ENCODE measurements at places on chromosomes 16 and 17.

DNA sequence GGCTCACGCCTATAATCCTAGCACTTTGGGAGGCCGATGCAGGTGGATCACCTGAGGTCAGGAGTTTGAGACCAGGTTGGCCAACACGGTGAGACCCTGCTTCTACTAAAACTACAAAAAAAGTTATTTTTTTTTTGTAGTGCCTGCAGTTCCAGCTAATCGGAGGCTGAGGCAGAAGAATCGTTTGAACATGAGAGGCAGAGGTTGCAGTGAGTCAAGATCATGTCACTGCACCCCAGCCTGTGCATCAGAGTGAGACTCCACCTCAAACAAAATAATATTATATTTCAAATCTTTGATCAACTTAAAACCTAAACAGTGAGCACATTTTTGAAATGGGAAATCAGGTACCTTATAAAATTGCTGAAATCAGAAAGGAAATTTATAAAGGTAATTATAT is 36.5 kb downstream of the NCOR1 start:
- H3K4me3 ChIP-seq: no peak overlapping the region
- DNase-seq: no peak
- H3K27me3 ChIP-seq: no peaks in the 10 kb centered on the region
- H3K27ac ChIP-seq: no peak overlapping the region

- peaks cover 36% of the 10 kb centered on the region for H3K4me1 ChIP-seq
- H3K4me3 ChIP-seq: no peak overlapping the region
- peaks cover 7% of the 10 kb centered on the region for H3K36me3 ChIP-seq
- no peak overlapping the region for H3K27ac ChIP-seq
- no peaks in the 10 kb centered on the region for H3K27me3 ChIP-seq
Observed at GRCh38 chr17:44797802-44798201, 32.3 kb downstream of the GJC1 start.

DNA sequence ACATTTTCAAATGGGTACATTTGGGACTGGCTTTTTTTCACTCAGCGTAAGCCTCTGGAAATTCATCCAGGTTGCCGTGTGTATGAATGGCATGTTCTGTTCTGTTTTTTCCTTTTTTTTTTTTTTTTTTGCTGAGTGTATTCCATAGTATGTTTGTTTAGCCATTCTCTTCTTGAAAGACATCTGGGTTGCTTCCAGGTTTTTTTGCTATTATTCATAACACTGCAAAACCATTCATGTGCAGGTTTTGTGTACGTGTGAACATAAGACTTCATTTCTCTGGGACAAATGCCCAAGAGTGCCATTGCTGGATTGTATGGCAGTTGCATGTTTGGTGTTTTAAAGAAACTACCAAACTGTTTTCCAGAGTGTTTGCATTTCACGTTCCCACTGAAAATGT is 335.9 kb upstream of the TNRC6C start:
- H3K27ac ChIP-seq: no peak overlapping the region
- H3K36me3 ChIP-seq: no peaks in the 10 kb centered on the region
- H3K4me3 ChIP-seq: no peak overlapping the region

DNA sequence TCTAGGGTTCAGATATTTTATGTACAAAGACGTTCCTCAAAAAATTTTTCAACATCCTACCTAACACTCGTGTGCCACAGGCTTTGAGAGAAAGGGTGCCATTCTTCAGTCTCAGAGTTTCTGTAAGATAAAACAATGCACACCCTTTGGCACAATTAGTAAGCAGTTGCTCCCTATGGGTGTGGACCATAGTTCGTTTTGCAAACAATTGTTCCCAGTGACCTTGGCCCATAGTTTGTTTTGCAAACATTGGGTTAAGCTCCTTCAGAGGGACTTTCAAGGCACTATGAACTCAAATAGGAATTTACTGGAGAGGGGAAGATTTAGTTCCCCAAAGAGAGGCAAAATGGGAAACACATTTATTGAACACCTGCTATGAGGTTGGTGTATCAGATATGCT is 220.3 kb upstream of the CA10 start:
- H3K36me3 ChIP-seq: no peaks in the 10 kb centered on the region
- no peaks in the 10 kb centered on the region for H3K4me1 ChIP-seq
- H3K27me3 ChIP-seq: no peaks in the 10 kb centered on the region
- H3K27ac ChIP-seq: no peak overlapping the region
- no peak for DNase-seq
- H3K4me3 ChIP-seq: no peak overlapping the region
